Stimulated activated CD4-positive, alpha-beta T cell treated with anti-CD3 and anti-CD28 coated beads, Interleukin-15, amount 100 ng/mL, for 48 hours (primary cell): ENCODE measurements at places on chromosomes 1 and 21.

- DNase-seq = no peak
These were observed 470.5 kb downstream of the LTN1 start for GRCh38 chr21:28522014-28522799.

- DNase-seq = no peak
These were observed 109.2 kb downstream of the USP25 start for GRCh38 chr21:15839026-15839425.

GRCh38 chr1:99331636-99332035 lies 67.3 kb downstream of the PLPPR4 start:
- DNase-seq = no peak

- no peak for DNase-seq
These were observed 150.3 kb upstream of the SPAG17 start for GRCh38 chr1:118335331-118335732.

GRCh38 chr1:81208441-81208840 lies 592.3 kb upstream of the ADGRL2 start:
- no peak for DNase-seq

GRCh38 chr1:112188611-112189010 lies 199.1 kb upstream of the KCND3 start:
- DNase-seq = no peak

GRCh38 chr21:16594191-16594590 lies 864.4 kb downstream of the USP25 start:
- DNase-seq = no peak

- DNase-seq = peak; percentile 45
These were observed 1.4 kb upstream of the IRF2BP2 start for GRCh38 chr1:234611225-234611846.

DNA sequence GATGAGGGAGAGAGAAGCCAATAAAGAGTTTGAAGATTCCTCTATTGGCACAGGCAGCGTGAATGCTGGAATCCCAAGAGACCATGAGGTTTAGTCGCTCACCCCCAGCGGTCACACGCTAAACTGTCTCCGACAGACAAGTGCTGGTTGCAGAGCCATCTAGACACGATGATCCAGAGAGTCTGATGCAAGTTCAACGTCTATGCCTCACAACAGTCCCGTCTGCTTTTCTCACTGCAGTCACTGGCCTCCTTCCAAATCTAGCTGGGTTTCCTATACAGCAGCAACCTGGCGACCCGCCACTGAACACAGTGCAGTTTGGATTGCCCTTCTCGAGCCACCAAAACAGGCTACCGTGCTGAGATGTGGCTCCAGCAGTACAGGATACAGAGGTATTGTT lies 98.6 kb upstream of the KRTAP19-8 start:
- no peak for DNase-seq

GRCh38 chr21:41318218-41318617 lies 1.6 kb downstream of the FAM3B start:
- no peak for DNase-seq
